ENCODE measurements at places on chromosomes 1 and 21. TPM values are rescaled to one million over a fixed set of nuclear protein-coding genes. Genes with fewer than 3 reads are reported as not detected.

DNA sequence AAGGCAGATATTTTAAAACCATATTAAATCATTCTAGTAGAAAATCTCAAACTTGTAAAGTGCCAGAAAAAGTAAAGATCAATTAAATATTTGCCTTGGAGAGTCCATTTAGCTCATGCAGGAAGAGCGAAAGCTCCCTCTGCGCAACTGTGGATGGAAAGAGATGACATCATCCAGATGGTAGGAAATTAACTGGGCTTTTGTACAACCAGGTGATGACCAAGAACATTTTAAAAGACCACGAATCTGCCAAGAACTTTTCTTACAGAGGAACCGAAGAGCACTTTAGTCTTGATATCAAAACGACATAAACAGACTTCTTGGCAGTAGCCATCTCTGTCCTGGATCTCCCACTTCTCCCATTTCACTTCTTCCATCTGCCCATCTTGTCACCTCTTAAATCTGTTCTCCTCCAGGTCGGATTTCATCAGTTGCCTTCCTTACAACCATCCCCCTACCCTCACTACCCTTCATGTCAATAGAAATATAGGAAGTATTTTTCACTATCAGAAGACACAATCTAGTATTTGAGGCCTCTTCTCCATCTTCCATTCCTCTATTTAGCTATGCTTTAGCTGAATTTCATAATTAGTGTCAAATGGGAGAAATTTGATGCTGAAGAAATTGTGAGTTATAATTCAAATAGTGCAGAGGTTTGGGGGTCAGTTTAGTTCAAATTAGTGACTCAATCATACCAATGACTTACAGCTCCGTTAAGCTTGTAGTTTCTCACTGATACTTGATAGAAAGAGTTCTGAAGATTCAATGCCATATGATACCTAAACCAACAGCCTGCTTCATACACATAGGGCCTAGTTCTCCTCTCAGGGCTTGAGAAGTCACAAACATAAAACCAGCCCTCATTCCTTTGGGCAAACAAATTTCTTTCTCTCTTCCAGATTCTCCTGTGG is 22.0 kb upstream of the DNASE2B start:
- H3K4me3 ChIP-seq = no peak overlapping the region
- no peak for DNase-seq
- H3K27me3 ChIP-seq = no peaks in the 10 kb centered on the region
- no peak overlapping the region for H3K27ac ChIP-seq
- no peaks in the 10 kb centered on the region for H3K4me1 ChIP-seq

GRCh38 chr21:16078382-16078781 is 348.6 kb downstream of the USP25 start:
- H3K4me3 ChIP-seq = no peak overlapping the region
- H3K36me3 ChIP-seq = no peaks in the 10 kb centered on the region
- H3K27me3 ChIP-seq = no peaks in the 10 kb centered on the region
- no peak overlapping the region for H3K27ac ChIP-seq
- no peak for DNase-seq

- H3K27me3 ChIP-seq = no peaks in the 10 kb centered on the region
- no peak overlapping the region for H3K4me3 ChIP-seq
- peaks cover 34% of the 10 kb centered on the region for H3K4me1 ChIP-seq
- no peak overlapping the region for H3K27ac ChIP-seq
- DNase-seq = no peak
- H3K36me3 ChIP-seq = peaks cover 65% of the 10 kb centered on the region
Measured at GRCh38 chr1:113793878-113794834, 18.1 kb downstream of the RSBN1 start.

Gene FCGR1A
- total RNA-seq = not detected

Gene RGS7
- total RNA-seq = not detected

Gene CA14
- total RNA-seq = not detected

All from activated CD4-positive, alpha-beta T cell treated with anti-CD3 and anti-CD28 coated beads, Interleukin-2, amount 10 ng/mL, durations not matched to agents 24 days and 14 days (primary cell).